ENCODE measurements at places on chromosomes 12 and 14.

DNA sequence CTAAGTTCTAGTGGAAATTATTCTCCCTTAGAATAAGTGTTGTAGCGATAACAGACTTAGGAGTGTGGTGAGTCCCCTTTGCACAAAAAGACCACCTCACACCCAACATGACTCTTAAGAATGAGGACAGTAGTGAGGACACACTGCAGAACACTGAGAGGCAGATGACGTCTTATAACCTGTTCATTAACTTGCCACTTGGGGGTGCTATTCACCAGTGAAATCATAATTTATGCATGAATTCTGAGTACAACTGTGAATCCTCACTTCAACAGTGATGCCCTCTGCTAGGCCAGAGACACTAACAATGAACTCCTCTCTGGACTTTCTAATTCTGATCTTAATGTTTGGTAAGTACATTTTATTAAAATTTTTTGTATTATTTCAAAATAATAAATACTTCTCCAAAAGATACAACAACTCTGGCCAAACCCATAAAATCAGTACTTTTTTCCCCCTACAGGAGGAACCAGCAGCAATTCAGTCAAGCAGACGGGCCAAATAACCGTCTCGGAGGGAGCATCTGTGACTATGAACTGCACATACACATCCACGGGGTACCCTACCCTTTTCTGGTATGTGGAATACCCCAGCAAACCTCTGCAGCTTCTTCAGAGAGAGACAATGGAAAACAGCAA, 274.7 kb downstream of the DAD1 start:
- H3K4me3 ChIP-seq: no peak overlapping the region
- no peaks in the 10 kb centered on the region for H3K27me3 ChIP-seq
- H3K27ac ChIP-seq: no peak overlapping the region
- H3K36me3 ChIP-seq: no peaks in the 10 kb centered on the region
- no peaks in the 10 kb centered on the region for H3K4me1 ChIP-seq
- peak; percentile 58 for DNase-seq

DNA sequence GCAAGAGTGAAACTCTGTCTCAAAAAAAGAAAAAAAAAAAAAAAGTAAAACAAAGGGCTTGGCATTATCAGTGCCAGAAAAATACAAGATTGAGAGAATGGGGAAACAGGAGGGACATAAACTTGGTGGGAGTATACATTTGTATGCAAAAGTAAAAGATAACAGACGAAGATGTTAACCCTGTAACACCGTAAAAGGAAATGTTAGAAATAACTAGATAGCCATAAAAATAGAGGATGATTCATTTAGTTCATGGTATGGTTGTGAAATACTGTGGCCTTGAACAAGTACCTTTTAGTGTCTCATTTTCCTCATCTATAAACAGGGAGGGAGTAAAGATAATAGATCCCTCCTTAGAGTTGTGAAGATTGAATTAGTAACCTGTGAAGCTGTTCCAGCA, 33.3 kb downstream of the ATP2A2 start:
- H3K27ac ChIP-seq: no peak overlapping the region
- H3K27me3 ChIP-seq: no peaks in the 10 kb centered on the region
- peaks cover 7% of the 10 kb centered on the region for H3K36me3 ChIP-seq
- peak; percentile 83 for DNase-seq

DNA sequence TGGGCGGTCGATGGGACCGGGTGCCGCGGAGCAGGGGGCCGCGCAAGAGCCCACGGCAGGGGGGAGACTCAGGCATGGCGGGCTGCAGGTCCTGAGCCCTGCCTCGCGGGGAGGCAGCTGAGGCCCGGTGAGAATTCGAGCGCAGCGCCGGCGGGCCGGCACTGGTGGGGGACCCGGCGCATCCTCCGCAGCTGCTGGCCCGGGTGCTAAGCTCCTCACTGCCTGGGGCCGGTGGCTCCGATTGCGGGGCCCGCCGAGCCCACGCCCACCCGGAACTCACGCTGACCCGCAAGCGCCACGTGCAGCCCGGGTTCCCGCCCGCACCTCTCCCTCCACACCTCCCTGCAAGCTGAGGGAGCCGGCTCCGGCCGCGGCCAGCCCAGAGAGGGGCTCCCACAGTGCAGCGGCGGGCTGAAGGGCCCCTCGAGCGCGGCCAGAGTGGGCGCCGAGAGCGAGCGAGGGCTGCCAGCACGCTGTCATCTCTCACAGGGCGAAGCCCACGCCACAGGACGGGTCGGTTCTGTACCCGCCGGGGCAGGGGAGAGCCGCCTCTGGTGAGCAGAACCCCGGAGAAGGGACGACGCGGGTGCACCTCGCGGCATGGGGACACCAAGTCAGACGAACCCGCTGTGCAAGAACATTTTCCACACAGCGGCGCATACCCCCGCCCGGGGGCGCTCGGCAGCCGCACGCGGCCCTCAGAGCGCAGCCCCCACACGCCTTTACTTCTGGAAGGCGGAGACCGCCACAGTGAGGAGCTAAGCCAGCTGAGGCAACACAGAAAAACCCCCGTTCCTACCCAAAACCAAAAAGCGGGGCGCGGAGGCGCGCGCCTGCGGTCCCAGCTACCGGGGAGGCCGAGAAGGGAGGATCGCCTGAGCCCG, 1.2 kb upstream of the SIVA1 start:
- H3K27me3 ChIP-seq: no peaks in the 10 kb centered on the region
- peak overlapping the region; percentile 67 for H3K27ac ChIP-seq
- H3K4me1 ChIP-seq: peaks cover 26% of the 10 kb centered on the region
- H3K4me3 ChIP-seq: peak overlapping the region; percentile 67
- no peak for DNase-seq
- H3K36me3 ChIP-seq: peaks cover 10% of the 10 kb centered on the region

GRCh38 chr14:33103489-33103888, 164.8 kb downstream of the NPAS3 start:
- H3K27me3 ChIP-seq: no peaks in the 10 kb centered on the region
- H3K4me3 ChIP-seq: no peak overlapping the region
- no peak for DNase-seq
- no peaks in the 10 kb centered on the region for H3K4me1 ChIP-seq
- no peak overlapping the region for H3K27ac ChIP-seq
- H3K36me3 ChIP-seq: no peaks in the 10 kb centered on the region

- H3K36me3 ChIP-seq: no peaks in the 10 kb centered on the region
- H3K4me3 ChIP-seq: no peak overlapping the region
- H3K27ac ChIP-seq: no peak overlapping the region
Observed at GRCh38 chr12:93530358-93530757, 42.1 kb upstream of the SOCS2 start.

DNA sequence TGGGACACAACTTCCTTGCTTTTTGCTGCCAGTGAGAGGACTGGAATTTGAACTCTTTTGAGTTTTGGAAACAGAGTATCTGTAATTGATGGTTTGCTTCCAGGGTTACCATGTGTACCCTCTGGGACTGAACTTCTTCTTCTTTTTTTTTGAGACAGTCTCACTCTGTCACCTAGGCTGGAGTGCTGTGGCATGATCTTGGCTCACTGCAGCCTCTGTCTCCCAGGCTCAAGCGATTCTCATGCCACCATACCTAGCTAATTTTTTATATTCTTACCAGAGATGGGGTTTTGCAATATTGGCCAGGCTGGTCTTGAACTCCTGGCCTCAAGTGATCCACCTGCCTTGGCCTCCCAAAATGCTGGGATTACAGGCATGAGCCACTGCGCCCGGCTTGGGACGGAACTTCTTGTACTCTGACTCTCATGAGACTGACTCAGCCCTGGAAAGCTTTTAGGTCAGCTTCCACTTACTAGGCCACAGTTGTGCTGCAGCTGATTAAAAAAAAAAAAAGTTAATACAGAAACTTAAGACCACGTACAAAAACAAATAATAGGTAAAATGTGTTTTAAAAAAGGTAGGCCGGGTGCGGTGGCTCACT, 15.8 kb downstream of the SEL1L start:
- no peaks in the 10 kb centered on the region for H3K36me3 ChIP-seq
- no peak overlapping the region for H3K4me3 ChIP-seq
- peak overlapping the region; percentile 37 for H3K27ac ChIP-seq
- no peaks in the 10 kb centered on the region for H3K27me3 ChIP-seq
- H3K4me1 ChIP-seq: peaks cover 8% of the 10 kb centered on the region
- peak; percentile 13 for DNase-seq

DNA sequence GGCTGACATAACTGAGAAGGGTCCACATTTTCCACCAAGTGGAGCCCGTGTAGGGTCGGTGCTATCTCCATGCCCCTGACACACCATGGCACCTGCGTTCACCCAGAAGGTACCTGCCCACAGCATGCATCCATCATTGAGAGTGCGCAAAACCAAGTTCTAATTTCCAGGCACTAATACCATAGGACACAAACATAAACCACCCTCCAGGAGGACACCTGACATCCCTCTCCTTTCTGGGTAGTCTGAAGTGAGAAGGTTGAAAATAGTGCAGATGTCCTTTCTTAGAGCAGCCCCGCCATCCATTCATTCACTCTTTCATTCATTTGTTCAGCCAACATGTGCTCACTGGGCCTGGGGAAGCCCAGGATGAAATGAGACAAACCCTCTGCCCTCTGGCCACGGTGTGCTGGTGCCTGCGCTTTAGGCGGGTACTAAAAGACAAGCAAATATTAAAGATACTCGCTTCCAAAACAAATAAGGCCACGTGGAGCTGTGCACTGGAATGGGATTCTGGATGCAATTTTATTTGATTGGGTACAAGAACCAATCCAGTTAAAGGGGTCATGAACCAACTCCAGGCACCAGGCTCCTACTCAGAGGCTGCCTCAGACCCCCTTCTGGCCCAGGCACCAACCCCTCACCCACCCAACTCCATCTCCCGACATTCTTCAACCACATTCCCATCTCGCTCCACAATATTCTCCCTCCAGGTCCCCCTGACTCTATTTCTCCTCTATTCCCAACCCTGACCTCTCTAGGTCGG, 1.2 kb downstream of the TTC7B start:
- DNase-seq: no peak
- H3K4me1 ChIP-seq: peaks cover 4% of the 10 kb centered on the region
- no peak overlapping the region for H3K27ac ChIP-seq
- no peaks in the 10 kb centered on the region for H3K36me3 ChIP-seq
- H3K27me3 ChIP-seq: no peaks in the 10 kb centered on the region
- peak overlapping the region; percentile 55 for H3K4me3 ChIP-seq
